ENCODE measurements at places on chromosomes 5 and 9.

DNA sequence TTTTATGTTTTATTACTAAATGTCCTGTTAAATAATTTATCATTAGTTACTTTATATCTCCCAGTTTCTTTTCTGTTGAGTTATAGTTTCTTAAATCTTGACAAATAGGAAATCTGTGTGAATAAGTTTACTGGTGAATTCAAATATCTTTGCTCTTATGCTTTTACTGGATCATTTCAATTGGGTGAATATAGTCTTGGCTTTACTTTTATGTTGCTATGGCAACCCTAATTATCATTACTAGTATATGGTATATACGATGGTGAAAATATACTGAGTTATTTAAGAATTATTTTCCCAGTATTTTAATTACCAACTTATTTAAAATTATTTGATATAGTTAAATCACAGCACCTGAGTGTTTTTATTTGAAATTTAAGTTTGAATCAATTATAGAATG is 363.0 kb downstream of the CDH10 start:
- no peak for DNase-seq

- peak; percentile 100 for DNase-seq
These were observed at the start of gene TSPAN17 for GRCh38 chr5:176647030-176647842. Gene TSPAN17 (plus strand): TSS chr5:176647484. CDS start chr5:176647616, 132 bp downstream.

- no peak for DNase-seq
These were observed 145.4 kb downstream of the MTX3 start for GRCh38 chr5:79845448-79846197.

DNA sequence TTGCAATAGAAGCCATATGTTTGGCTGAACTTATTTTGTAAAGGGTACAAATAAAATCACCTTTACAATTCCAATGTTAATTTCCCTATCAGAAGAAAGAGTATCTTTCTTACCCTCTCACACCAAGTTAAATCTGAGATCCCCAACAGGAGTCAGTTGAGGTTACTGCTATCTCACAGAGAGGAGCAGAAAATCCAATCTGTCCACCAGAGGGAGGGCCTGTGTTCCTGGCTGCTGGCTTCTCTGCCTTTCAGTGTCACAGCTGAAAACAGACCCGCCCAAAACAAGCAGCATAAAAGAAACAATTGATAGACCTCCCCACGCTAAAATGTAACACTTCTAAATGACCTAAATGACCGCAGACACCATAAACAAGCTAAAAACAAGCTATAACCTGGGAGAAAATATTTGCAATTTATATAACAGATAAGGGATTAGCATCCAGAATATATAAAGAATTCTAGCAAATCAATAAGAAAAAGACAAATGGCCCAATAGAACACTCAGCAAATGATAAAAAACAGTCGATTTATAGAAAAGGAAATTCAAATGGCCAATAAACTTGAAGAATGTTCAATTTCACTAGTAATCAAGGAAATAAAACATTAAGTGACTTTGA is 24.5 kb upstream of the MVB12B start:
- DNase-seq = peak; percentile 42

GRCh38 chr5:40260361-40260760 is 419.4 kb upstream of the PTGER4 start:
- DNase-seq = no peak

DNA sequence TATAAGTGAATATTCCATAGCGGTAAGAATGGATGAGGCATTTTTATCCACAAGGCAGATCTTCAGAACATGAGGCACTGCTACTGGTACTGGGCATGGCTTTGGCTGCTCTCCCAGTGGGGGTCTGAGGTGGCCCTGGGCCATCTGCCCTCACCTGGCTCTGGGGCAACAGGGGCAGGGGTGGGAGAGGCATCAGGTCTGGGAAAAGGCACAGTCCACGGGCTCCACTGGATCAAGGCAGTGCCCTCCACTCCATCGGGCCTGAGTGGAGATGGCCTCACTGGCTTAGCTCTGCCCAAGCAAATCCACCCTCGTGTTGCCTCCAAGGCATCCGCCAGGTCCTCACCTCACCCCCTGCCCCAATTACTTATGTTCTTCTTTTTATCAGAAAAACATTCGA is 10.9 kb upstream of the NKD2 start:
- no peak for DNase-seq

DNA sequence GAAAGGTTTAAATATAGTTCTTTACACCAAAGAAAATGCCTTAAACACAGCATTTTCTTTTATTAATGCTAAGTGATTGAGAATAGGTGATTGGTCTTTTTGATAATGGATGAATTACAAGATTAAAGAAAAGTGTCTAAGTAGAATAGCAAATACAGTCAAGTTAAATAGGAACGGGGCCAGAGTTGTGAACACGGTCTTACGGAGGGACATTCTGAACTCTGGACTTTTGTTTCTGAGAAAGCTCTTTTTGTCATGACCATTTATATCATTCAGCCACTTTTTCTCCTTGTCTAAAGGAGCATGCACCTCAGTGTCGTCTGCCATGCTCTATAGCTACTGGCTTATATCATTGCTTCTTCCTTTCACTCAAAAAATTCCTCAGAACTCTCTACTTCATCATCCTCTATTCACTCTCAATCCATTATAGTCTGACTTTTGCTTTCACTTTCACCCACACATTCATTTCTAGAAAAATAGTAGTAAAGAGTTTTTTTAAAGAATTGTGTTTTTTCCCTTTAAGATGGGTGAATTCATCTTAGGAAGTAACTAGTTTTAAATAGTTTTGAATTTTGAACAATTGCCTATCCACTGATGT is 263.0 kb upstream of the FBXL7 start:
- DNase-seq = no peak

- no peak for DNase-seq
These were observed 662.9 kb upstream of the ZNF608 start for GRCh38 chr5:125409234-125409860.

DNA sequence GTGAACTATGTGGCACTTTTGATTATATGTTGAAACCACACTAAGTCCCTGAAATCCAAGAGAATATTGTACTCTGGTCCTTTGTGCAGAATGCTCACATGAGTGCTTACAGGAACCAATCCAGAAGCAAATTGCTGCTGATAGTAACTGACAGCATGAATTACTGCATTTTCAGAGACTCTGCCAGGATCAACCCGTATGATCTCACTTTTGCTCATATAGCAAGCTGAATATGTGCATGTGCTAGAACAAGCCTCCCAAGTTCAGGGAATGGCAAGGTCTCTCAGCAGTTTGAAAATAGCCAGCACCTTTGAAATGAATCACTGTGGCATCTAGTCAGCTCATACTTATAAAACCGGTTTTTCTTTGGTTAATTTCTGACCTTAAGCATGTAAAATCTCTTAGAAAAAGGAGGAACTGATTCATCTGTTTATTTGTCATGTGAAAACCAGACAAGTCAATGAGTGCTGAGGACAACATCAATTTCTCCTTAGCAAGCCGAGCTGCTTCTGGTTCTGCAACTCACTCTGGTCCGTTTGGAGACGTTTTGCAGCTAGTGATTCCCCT is 215.7 kb upstream of the ELL2 start:
- no peak for DNase-seq

DNA sequence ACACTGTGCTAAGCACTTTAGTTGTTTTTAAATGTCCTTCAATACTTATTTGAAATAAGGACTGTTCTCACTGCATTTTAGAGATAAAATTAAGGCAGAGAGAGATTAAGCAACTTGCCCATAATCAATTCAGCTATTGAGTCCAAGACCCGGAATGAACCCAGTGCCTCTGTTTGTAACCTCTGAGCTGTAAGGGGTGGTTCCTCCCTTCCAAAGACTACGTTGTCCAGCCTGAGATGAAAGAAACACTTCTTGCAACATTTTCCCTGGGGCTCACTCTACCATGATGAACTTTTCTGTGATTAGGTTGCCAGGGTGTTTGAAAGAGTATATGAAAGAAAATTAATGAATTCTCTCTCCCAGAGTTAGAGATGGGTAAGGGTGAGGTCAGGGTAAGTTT is 22.0 kb upstream of the MAP1B start:
- DNase-seq = no peak

GRCh38 chr5:39526914-39527477 is 102.2 kb upstream of the DAB2 start:
- no peak for DNase-seq

DNA sequence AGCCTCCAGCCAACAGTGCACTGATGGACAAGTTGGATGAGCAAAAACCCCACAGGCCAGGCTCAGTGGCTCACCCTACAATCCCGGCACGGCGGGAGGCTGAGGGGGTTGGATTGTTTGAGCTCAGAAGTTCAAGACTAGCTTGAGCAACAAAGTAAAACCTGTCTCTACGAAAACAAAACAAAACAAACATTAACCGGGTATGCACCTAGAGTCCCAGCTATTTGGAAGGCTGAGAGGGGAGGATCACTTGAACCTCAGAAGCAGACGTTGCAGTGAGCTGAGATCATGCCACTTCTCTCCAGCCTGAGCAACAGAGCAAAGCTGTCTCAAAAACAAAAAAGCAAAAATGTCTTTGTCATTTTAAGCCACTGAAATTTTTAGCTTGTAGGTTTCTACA is 55.1 kb upstream of the DMRT1 start:
- DNase-seq = no peak

DNA sequence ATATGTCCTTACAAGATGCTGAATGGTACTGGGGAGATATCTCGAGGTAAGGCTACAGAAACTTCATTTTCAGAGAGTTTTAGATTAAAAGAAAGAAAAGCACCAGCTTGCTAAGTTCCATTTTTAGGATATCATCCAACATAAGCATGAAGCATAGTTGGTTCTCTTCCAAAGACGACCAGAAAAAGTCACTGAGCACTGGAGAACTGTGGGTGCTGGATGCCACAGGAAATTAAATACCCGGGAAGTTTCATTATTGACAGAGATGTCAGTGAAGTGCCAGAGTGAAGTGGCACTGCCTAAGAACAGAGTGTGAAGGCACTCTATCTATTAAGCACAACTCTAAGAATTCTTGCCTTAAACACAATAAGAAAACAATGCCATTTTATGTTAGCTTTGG is 76.8 kb downstream of the PIK3R1 start:
- DNase-seq = no peak
